H1 (cell line): ENCODE measurements at places on chromosomes 16 and 17. TPM values are rescaled to one million over a fixed set of nuclear protein-coding genes. Genes with fewer than 3 reads are reported as not detected.

GRCh38 chr17:78341559-78342448 is 18.1 kb downstream of the SOCS3 start:
- no peaks in the 10 kb centered on the region for H3K36me3 ChIP-seq
- H3K4me3 ChIP-seq: peak overlapping the region; percentile 29
- peaks cover 23% of the 10 kb centered on the region for H3K27me3 ChIP-seq
- H3K27ac ChIP-seq: no peak overlapping the region

DNA sequence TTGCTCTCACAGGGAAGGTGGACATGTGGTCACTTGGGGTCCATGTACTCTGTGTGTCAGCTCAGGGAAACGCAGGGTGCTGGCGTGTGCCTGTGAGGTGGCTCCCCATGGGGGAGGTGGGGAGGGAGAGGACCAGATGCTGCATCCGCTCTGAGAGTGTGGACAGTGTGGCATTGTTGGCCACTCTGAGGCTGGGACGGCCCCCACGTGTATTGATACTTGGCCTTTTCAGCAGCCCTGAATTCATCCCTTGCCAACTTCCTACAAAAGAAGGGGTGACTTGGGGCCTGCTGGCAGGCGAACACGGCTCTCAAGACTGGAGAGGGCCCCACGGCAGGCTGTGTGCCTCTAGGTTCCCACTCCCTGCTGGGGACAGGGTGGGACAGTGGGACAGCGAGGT is 120.1 kb downstream of the RAB11FIP4 start:
- no peak for DNase-seq
- no peak overlapping the region for H3K4me3 ChIP-seq
- no peaks in the 10 kb centered on the region for H3K36me3 ChIP-seq
- H3K27ac ChIP-seq: no peak overlapping the region
- H3K27me3 ChIP-seq: no peaks in the 10 kb centered on the region

GRCh38 chr17:40150276-40150675 is 9.9 kb downstream of the CASC3 start:
- H3K36me3 ChIP-seq: peaks cover 51% of the 10 kb centered on the region
- no peak overlapping the region for H3K27ac ChIP-seq
- H3K4me1 ChIP-seq: no peaks in the 10 kb centered on the region
- H3K4me3 ChIP-seq: no peak overlapping the region
- no peaks in the 10 kb centered on the region for H3K27me3 ChIP-seq

- H3K4me3 ChIP-seq: no peak overlapping the region
- H3K27me3 ChIP-seq: no peaks in the 10 kb centered on the region
- peaks cover 2% of the 10 kb centered on the region; the same call in 1 of the 2 replicates for H3K4me1 ChIP-seq
- H3K27ac ChIP-seq: no peak overlapping the region
Observed at GRCh38 chr16:17072104-17072503, 398.7 kb downstream of the XYLT1 start.

GRCh38 chr16:49103298-49103697 is 178.3 kb downstream of the CBLN1 start:
- H3K27me3 ChIP-seq: no peaks in the 10 kb centered on the region
- no peaks in the 10 kb centered on the region for H3K4me1 ChIP-seq
- H3K4me3 ChIP-seq: no peak overlapping the region
- no peak overlapping the region for H3K27ac ChIP-seq
- no peak for DNase-seq

GRCh38 chr16:71894229-71894920 is 956 bp upstream of the IST1 start:
- H3K4me1 ChIP-seq: peaks cover 4% of the 10 kb centered on the region
- H3K4me3 ChIP-seq: peak overlapping the region; percentile 95
- H3K27ac ChIP-seq: peak overlapping the region; percentile 83
- peaks cover 6% of the 10 kb centered on the region; the same call in 1 of the 2 replicates for H3K36me3 ChIP-seq

- no peak overlapping the region for H3K27ac ChIP-seq
- H3K4me3 ChIP-seq: no peak overlapping the region
- no peak for DNase-seq
- no peaks in the 10 kb centered on the region for H3K36me3 ChIP-seq
Observed at GRCh38 chr17:28247671-28248555, 71.1 kb upstream of the TMEM97 start.

DNA sequence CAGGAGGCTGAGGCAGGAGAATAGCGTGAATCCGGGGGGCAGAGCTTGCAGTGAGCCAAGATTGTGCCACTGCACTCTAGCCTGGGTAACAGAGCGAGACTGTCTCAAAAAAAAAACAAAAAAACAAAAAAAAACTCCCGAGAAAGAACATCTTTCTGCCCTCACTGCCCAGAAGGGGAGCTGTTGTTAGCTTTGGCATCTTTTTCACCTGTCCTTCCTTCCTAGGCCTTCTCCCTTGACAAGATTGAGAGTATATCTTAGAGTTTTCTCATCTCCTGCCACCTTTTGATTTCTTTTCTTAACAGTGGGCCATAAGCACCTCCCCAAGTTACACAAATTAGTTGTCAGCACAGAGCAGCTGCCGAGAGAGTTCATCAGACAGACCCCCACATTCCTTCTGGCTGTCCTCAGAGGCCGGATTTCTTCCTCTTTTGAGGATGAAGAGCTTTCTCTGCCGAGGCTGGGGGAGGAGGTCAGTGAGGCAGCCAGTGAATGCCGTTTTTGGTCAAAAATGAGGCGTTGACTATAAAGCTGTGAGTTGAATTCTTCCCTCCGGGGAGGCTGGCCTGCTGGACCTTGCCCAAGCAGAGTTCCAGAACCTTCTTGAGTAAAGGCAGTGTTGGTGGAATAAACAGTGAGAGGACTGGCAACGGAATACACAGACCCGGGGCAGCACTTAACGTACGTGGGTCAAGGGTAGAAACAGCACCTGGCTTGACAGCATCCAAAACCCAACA is 127.0 kb downstream of the ABCC6 start:
- H3K27me3 ChIP-seq: no peaks in the 10 kb centered on the region
- H3K36me3 ChIP-seq: peaks cover 27% of the 10 kb centered on the region
- H3K4me3 ChIP-seq: no peak overlapping the region
- no peak for DNase-seq

DNA sequence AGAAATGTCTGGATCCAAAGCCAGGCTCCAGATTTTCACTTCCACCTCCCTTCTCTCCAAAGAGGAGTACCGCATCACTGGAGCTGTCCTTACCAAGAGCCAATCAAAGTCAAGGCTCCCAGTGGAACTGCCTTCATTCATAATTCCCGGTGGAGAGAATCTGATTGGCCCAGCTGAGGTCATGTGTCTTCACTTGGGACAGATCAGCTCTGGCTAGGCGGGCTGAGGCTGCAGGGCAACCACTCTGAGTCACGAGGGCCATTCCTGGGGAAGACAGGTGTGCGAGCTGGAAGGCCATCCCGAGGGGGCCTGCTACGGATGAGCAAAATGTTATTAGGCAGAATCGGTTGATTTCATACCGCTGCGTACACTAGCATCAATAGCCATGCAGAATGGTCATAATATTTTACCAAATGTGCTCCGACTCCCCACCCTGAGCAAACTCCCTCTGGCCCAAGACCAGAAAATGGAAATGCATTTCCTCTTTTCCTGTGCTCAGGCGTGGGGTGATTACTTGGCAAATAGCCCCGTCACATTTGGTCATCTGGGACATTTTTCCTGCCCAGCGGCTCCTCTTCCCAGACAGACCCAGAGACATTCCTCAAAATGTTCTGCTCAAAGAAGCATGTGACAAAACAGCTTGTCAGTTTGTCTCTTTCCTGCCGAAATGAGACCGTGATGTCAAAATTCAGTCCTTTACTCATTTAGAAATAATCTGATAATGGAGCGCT is 111.1 kb downstream of the AIPL1 start:
- no peaks in the 10 kb centered on the region for H3K36me3 ChIP-seq
- H3K4me3 ChIP-seq: no peak overlapping the region
- no peaks in the 10 kb centered on the region for H3K27me3 ChIP-seq
- no peaks in the 10 kb centered on the region for H3K4me1 ChIP-seq
- no peak overlapping the region for H3K27ac ChIP-seq

- peaks cover 17% of the 10 kb centered on the region for H3K4me1 ChIP-seq
- DNase-seq: peak; percentile 100
- no peak overlapping the region for H3K27ac ChIP-seq
Observed at GRCh38 chr17:39621523-39622379, 5.0 kb upstream of the PPP1R1B start.

- H3K4me1 ChIP-seq: peaks cover 5% of the 10 kb centered on the region
- H3K27me3 ChIP-seq: peaks cover 19% of the 10 kb centered on the region
- no peak overlapping the region for H3K27ac ChIP-seq
- no peaks in the 10 kb centered on the region for H3K36me3 ChIP-seq
Observed at GRCh38 chr16:89945654-89946053, 2.9 kb upstream of the DEF8 start.

DNA sequence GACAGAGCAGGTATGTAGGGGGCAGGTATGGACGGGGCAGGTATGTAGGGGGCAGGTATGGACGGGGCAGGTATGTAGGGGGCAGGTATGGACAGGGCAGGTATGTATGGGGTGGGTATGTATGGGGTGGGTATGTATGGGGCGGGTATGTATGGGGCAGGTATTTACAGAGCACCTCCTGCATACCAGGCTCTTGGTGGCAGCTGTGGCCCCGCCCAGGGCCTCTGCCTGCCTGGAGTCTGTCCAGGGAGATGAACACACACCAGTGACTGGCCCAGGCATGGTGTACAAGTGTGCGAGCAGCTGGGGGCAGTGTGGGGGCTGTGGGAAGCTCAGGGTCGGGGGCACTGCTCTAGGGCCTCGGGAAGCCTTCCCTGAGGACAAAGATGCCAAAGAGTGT is 4.4 kb downstream of the RPL3L start:
- no peaks in the 10 kb centered on the region for H3K36me3 ChIP-seq
- no peak for DNase-seq
- H3K4me3 ChIP-seq: no peak overlapping the region

DNA sequence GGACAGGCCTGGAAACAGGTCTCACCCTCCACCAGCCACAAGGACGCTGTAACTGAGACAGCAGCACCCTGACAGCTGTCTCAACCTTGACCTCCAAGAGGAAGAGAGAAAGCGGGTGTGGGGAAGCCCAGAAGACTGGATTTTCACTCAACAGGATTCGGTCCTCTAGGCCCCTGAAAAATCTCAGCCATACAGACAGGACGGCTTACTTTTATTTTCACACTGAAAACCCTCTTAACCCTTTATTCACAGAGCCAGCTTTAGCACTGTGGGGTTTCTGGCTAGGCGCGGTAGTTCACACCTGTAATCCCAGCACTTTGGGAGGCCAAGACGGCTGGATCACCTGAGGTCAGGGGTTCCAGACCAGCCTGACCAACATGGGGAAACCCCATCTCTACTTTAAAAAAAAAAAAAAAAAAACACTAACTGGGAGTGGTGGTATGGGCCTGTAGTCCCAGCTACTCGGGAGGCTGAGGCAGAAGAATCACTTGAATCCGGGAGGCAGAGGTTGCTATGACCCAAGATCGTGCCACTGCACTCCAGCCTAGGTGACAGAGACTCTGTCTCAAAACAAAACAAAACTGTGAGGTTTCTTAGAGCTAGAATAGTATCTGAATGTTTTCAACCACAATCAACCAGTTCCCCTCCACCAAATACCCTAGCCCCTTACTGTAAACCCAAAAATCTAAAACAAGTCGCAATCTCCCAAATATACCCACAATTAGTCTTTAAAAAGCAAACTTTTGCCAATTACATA is 5.3 kb downstream of the ANKRD11 start:
- H3K36me3 ChIP-seq: no peaks in the 10 kb centered on the region
- H3K4me1 ChIP-seq: peaks cover 10% of the 10 kb centered on the region
- H3K27ac ChIP-seq: no peak overlapping the region

DNA sequence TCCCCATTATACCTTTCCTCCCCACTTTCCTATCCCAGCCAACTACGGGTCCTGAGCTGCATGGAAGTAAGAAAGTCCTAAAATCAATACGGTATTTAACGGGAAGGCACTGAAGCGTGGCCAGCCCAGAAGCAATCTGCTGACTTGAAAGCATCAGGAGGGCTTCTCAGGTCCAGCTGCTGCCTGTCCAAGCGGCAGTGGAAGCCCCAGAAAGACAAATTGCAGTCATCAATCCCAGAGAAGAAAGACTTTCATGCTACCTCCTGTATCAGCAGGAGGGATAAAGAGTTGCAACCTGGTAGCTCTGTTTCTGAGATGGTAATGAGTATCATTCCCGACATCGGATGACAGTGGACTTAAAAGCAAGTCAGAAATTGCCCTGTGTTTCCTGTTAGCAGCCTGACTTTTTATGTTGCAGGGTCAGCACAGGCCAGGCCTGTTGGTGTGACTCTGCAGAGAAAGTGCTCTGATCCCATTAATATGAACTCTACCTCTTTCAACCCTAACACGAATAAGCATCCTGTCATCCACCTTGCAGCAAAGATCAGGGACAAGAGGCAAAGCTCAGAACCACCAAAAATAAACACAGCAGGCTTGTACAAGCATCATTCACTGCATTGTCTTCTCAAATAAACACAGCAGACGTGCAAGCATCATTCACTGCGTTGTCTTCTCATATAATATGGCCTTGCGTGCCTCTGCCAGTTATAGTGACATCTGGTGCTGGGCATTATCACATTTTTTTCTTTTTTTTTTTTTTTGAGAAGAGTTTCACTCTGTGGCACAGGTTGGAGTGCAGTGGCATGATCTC is 358.6 kb upstream of the CDH11 start:
- H3K4me3 ChIP-seq: no peak overlapping the region
- H3K27me3 ChIP-seq: no peaks in the 10 kb centered on the region
- H3K27ac ChIP-seq: no peak overlapping the region
- H3K4me1 ChIP-seq: no peaks in the 10 kb centered on the region
- no peak for DNase-seq
- H3K36me3 ChIP-seq: no peaks in the 10 kb centered on the region

GRCh38 chr17:64038331-64039105 is 18.1 kb upstream of the ICAM2 start:
- no peaks in the 10 kb centered on the region for H3K27me3 ChIP-seq
- no peaks in the 10 kb centered on the region for H3K36me3 ChIP-seq
- H3K27ac ChIP-seq: no peak overlapping the region
- no peak for DNase-seq
- no peaks in the 10 kb centered on the region for H3K4me1 ChIP-seq

DNA sequence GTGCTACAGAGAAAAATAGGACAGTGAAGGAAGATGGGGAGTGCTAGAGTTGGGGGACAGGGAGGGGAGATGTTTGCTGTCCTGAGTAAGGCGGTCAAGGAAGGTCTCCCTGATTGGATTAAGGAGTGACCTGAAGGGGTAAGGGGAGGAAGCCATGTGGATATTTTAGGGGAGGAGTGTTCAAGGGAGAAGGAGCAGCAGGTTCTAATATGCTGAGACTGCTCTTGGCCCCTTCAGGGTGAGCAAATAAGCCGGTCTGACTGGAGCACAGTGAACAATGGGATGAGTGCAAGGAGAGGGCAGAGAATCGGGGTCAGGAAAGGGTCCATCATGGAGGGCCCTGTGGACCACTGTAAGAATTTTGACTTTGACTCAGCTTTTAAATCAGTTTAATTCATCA is 188.8 kb downstream of the IRX3 start:
- no peaks in the 10 kb centered on the region for H3K36me3 ChIP-seq
- no peak overlapping the region for H3K27ac ChIP-seq
- H3K4me3 ChIP-seq: no peak overlapping the region
- DNase-seq: no peak
- no peaks in the 10 kb centered on the region for H3K4me1 ChIP-seq

GRCh38 chr17:72863526-72864211 is 228.8 kb downstream of the SLC39A11 start:
- no peak for DNase-seq
- no peak overlapping the region for H3K27ac ChIP-seq
- H3K36me3 ChIP-seq: no peaks in the 10 kb centered on the region
- H3K4me3 ChIP-seq: no peak overlapping the region
- no peaks in the 10 kb centered on the region for H3K27me3 ChIP-seq

The SDF2 gene
- total RNA-seq: 43.6 and 44.8 TPM in 2 replicates

The ESRP2 gene
- total RNA-seq: 45.8 and 50.3 TPM in 2 replicates

The RAPGEFL1 gene
- total RNA-seq: 18.1 and 20.2 TPM in 2 replicates

The SPATA32 gene
- not detected in 2 replicates for total RNA-seq

The CAPNS2 gene
- total RNA-seq: 0.33 TPM in 1 of 2 replicates, not detected in the other

The KRTAP3-1 gene
- not detected in 2 replicates for total RNA-seq

The SLC6A4 gene
- total RNA-seq: 0.09 TPM in 1 of 2 replicates, not detected in the other

The CIBAR2 gene
- not detected in 2 replicates for total RNA-seq

The KCNH6 gene
- total RNA-seq: 1.8 TPM in 2 replicates

The DPEP2NB gene
- not detected in 2 replicates for total RNA-seq

The NPIPA2 gene
- total RNA-seq: 16.8 and 17.8 TPM in 2 replicates

The PPP1R9B gene
- 13.1 and 14.1 TPM in 2 replicates for total RNA-seq
